ENCODE measurements at places on chromosomes 2 and 18.

DNA sequence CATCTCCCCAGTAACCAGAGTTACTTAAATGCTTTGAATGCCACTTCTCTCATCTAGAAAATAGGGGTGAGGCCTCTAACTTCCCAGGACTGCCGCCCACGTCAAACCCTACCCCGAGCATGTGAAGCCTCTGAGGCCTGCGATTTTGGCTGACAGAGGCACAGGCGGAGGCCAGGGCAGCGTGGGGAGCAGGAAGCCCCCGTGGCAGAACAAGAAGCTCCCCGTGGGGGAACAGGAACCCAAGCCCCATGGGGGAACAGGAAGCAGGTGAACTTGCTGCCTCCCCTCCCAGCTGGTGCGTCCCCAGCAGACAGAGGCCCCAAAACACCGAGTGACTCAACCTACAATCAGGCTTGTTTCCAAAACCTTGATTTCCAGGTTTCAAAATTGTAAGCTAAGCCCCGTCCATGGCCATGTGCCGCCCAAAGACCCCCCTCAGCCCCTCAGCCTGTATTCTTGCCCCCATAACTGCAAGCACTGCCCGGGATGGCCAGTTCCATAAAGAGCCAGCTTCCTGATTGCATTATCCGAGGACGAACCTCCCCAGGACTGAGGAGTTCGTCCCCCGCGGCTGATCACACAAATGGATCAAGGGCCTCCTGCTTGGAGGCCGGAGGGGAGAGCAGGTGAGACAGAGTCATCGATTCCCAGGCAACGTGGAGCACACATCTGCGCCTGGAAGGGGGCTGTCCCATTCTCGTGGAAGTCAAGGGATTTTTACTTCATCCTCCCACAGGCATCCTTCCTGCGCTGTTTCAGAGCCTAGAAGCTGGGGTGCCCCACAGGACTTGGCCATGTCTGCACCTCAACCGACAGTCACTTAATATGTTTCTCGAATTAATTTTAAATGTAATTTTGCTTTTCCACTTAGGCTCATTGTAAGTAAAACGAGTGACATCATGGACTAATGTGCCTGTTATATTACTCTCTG is 36.3 kb upstream of the CTDP1 start:
- peak; percentile 73 for DNase-seq

DNA sequence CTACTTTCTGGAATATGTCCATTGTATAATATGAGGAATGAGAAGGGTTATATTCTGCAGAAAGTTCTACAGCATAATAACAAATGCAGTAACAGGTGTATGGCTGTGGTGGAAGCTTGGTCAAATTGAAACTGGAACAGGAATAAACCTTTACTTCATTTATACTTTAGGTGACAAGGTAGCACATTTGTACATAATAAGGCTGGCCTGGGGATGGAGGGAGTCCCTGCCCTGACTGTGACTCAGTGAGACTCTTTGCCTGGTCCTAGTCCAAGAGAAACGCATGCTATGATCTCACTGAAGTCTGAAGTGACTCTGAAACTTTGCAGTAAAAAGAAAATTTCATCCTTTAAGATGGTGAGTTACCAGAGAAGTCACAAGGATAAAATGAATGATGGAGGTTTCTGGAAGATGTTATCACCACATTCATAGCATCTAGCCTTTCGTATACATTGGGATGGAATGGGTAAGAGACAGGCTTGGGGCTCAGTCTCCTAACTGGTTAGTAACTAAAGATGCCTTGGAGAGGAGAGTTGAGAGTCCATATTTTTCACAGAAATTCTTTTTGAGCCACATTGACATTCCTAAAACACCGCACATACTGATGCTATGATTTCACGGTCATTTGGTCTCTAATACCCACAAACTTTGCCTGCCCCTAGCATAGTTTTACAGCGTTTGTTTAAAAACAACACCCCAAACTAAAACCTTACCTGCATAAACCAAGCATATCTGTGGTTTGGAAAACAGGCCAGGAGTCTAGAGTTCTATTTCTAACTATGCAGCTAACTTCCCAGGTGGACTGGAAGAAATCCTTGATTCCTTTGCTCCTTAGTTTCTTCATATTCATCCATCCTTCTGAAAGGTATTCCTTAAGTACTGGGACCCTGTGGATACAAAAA is 42.4 kb upstream of the NABP1 start:
- no peak for DNase-seq

DNA sequence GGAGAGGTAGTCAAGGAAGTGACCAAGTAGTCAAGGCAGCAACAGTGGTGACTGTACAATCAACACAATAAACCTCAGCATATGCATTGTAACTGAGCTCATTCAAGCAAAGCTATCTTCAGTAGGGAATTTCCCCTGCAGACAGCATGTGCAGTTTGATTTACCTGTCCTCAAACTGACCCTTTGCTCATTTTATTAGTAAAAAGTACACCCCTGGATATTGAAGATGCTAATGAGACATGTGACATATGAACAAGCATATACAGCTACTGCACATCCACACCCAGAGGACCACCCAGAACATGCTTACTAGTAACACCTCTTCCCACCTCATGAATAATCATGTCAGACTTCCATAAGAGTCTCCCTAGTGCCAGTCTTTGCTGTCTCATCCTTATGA is 15.4 kb downstream of the C2orf81 start:
- no peak for DNase-seq

- DNase-seq, result no peak
Measured at GRCh38 chr2:23904692-23905091, 22.2 kb downstream of the ATAD2B start.

GRCh38 chr2:20600756-20601325 is 50.1 kb downstream of the HS1BP3 start:
- no peak for DNase-seq

- DNase-seq, result no peak
Measured at GRCh38 chr2:222745836-222746559, 74.5 kb downstream of the MOGAT1 start.

- DNase-seq, result no peak
Measured at GRCh38 chr2:208179028-208179609, 10.7 kb downstream of the C2orf80 start.

DNA sequence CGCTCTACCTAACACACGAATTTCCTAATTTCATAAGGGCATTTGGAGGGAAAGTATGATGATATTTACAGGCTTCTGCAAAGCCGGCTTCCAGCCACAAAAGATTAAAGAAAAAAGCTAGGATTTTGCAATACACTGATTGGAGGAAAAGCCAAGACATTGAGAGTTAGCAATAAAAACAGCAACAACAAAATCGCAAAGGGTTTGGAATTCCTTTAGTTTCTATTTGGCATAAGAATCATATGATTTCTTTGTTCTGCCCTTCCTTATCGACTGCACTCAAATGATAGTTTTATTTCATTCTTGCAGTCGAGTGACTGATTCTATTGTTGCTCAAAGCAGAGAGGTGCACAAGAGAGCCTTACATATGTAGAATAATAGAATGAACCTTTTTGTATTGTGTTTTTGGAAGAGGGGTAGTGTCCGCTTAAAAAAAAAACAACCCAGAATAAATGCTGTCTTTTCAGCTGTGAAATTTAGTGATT is 3.9 kb upstream of the ZNF532 start:
- DNase-seq, result no peak

- DNase-seq, result no peak
Measured at GRCh38 chr2:190404487-190404886, 3.7 kb upstream of the MFSD6 start.

- DNase-seq, result no peak
Measured at GRCh38 chr2:98085649-98086048, 1.3 kb upstream of the VWA3B start.

- DNase-seq, result no peak
Measured at GRCh38 chr2:41791523-41791922, 256.3 kb upstream of the PKDCC start.

- DNase-seq, result no peak
Measured at GRCh38 chr18:65287652-65288051, 463.2 kb upstream of the CDH7 start.

GRCh38 chr18:9869715-9870430 is 15.9 kb upstream of the TXNDC2 start:
- peak; percentile 98 for DNase-seq

- DNase-seq, result no peak
Measured at GRCh38 chr2:240663546-240664190, 19.0 kb downstream of the AQP12B start.

DNA sequence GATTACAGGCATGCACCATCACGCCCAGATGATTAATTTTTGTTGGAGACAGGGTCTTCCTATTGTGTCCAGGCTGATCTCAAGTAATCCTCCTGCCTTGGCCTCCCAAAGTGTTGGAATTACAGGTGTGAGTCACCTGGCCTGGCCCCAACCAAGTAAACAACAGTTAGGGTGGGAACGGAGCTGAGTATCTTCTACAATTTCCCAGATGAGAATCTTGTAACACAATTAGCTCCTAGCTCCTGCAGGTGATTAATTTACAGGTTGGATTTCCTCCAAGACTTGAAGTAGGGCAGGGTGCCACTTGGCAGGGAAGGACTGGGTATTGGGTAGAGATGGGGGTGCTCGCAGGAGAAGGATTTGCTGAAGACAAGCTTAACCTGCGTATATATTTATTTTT is 17.8 kb downstream of the NLRC4 start:
- no peak for DNase-seq

- DNase-seq, result no peak
Measured at GRCh38 chr2:1498176-1498575, 84.9 kb downstream of the TPO start.

DNA sequence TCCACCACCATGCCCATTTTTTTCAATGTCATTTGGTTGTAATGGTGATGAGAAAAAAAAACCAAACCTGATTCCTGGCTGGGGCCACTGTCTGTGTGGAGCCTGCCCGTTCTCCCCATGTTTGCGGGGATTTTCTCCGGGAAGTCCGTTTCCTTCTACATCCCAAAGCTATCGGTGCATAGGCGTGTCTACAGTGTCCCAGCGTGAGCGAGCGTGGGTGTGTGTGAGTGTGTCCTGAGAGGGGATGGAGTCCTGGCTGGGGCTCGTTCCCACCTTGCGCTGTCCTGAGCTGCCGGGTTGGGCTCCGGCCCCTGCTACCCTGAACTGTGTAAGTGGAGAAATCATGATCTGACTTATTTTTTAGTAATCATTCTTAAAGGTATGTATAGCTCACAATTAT is 7.3 kb upstream of the ZAP70 start:
- DNase-seq, result no peak

DNA sequence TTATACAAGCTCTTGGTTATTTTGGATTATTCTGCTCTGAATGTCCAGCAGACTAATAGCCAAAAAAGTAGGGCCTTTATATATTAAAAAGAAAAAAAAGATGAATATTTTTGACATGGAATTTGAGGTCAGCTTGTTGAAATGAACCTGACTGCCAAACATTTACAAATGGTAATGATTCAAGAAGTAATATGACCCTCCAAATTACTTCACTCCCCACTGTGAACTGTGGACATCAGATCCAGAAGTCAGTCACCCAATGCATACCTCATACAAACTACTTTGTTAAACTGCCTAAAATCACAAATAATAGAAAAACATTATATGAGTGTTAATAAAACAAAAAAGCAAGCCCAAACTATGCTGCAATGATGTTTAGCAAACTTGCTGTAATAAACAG is 10.0 kb downstream of the EPG5 start:
- DNase-seq, result no peak

DNA sequence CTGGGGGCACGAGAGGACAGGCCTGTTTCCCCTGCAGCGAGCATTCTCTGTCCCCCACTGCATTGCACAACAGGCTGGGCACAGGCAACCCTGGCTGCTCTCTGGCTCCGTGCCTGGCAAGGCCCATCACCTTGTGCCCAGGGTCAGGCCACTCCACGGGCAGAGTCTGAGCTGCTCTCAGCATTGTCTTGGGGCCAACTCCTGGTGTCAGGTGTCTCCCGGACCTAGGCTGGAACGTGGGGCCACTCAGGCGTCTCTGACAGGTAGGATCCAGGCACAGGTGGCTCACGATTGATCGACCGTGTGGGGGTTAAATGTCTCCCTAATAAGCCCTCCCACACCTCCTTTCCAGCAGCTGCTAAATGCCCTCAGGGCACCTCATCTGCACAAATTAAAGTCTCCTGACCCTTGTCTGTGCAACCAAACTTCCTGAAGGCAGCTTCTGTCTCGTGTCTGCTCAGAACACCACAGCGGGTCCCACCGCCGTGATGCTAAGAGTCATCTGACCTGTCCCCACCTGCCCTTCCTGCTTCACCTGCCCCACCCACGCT is 66.6 kb upstream of the GPC1 start:
- DNase-seq, result no peak

- DNase-seq, result no peak
Measured at GRCh38 chr2:221573430-221574230, 1.5 kb upstream of the EPHA4 start.

DNA sequence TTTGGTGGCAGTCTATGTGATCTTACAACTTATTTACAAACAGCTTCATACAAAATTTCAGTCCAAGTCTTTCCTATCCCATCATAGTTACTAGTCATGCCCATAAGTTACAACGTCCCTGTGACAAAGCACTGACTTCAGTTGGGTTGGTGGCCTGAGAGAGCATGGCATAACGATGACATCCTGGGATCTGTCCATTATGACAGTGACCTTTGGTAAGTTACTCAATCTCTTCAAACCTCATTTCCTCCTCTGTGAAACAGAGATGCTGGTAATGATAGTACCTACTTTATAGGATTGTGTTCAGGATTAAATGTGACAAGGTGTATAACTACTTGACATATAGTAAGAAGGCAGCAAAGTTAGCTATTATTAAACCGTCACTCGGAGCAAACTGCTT is 55.4 kb upstream of the ATP5MC3 start:
- DNase-seq, result no peak

- no peak for DNase-seq
Measured at GRCh38 chr2:233422050-233422639, 67.9 kb downstream of the DGKD start.

- DNase-seq, result no peak
Measured at GRCh38 chr2:172107690-172108586, 5.2 kb upstream of the DLX2 start.

DNA sequence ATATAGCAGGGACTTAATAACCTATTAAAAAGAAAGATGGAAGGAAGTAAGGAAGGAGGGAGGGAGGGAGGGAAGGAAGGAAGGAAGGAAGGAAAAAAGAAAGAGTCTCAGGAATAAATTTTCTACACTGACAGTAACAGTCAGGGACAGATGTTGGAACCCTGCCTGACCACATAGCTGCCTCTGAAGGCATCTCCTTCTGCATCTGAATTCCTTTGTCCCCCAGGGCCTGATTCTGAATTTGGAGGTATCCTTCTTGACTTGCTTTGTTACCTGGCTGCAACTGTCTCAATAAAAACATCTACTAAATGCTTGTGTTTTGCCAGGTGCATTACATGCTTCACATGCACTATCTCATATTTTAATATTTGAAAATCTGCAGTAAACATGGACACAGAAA is 17.4 kb upstream of the LRATD1 start:
- no peak for DNase-seq

DNA sequence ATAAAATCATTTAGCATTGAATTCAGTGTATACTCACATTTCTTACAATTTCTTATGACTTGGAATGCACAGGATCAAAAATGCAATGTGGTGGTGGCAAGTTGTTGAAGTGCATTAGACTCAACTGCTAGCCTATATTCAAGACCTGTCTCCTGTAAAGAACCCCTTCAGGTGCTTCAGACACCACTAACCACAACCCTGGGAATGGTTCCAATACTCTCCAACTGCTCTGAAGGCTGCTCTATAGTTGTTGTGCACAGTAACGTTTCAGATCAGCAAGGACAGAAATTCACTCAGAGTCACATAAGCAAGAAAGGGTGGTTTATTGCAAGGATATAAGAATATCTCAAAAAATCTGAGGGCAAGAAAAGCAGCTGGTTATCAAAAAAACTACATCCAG is 6.5 kb downstream of the GKN1 start:
- DNase-seq, result no peak
